ENCODE measurements at places on chromosomes 16 and 17. TPM values are rescaled to one million over a fixed set of nuclear protein-coding genes. Genes with fewer than 3 reads are reported as not detected.

- H3K27ac ChIP-seq, result peak overlapping the region; percentile 92
- H3K27me3 ChIP-seq, result no peaks in the 10 kb centered on the region
- H3K4me3 ChIP-seq, result peak overlapping the region; percentile 85
- no peaks in the 10 kb centered on the region for H3K36me3 ChIP-seq
- no peak for DNase-seq
- H3K4me1 ChIP-seq, result peaks cover 8% of the 10 kb centered on the region
These were observed 500 bp downstream of the MAF start for GRCh38 chr16:79599837-79600637.

DNA sequence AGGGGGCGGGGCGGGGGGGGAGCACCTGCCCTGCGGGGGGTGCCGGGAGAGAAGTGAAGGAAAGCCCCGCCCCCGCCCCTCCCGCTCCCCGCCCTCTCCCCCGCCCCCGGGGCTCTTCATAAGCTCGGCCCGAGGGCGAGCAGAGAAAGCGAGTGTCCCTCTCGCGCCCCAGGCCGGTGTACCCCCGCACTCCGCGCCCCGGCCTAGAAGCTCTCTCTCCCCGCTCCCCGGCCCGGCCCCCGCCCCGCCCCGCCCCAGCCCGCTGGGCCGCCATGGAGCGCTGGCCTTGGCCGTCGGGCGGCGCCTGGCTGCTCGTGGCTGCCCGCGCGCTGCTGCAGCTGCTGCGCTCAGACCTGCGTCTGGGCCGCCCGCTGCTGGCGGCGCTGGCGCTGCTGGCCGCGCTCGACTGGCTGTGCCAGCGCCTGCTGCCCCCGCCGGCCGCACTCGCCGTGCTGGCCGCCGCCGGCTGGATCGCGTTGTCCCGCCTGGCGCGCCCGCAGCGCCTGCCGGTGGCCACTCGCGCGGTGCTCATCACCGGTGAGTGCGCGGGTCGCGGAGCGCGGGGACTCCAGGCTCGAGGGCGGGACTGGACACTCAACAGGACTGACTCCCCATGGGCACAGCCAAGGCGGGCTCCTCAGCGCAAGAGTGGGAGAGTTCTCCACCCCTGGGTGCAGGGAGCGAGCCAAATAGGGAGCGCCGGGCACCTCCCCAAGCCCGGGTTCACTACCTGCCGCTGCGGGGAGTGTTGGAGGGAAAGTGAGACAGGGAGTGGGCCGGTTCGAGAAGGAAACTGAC is at the start of gene HSD11B2:
TSS of gene HSD11B2 (plus strand) at position 145 of the 798 bp plus-strand sequence. CDS start at position 273, 128 bp downstream.
- H3K4me1 ChIP-seq, result peaks cover 27% of the 10 kb centered on the region
- H3K27me3 ChIP-seq, result no peaks in the 10 kb centered on the region
- peak within 1 kb of the TSS; percentile 89 for H3K27ac ChIP-seq
- no peak for DNase-seq

CHST4 gene
- total RNA-seq, result not detected

BRICD5 gene
- total RNA-seq, result 2.0 TPM

NKD1 gene
- 1.8 TPM for total RNA-seq

RHBDF1 gene
- total RNA-seq, result 27.4 TPM
